Hepatocyte (in vitro differentiated cells): ENCODE measurements at places on chromosomes 2 and 18. TPM values are rescaled to one million over a fixed set of nuclear protein-coding genes. Genes with fewer than 3 reads are reported as not detected.

GRCh38 chr2:240638512-240639160 lies 13.4 kb downstream of the GPR35 start:
- no peak overlapping the region for H3K4me3 ChIP-seq
- H3K27me3 ChIP-seq: no peaks in the 10 kb centered on the region
- no peak overlapping the region for H3K27ac ChIP-seq
- H3K4me1 ChIP-seq: no peaks in the 10 kb centered on the region
- no peaks in the 10 kb centered on the region for H3K36me3 ChIP-seq

DNA sequence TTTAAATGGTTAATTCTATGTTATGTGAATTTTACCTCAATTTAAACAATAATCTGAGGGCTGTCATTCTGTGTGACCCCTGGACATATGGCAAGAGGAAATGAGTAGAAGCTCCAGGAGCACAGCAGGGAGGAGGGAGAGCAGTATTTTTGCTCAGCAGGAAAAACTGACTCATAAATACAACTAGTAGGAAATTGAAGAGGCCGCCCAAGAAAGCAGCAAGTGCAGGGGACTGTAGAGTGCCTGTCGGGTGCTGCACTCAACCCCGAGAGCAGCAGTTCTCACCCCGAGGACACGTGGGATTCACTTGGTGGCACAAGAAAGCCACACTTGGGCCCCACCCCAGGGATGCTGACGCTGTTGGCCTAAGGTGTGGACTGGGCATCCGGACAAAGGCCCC lies 60.8 kb downstream of the NPAS2 start:
- peaks cover 31% of the 10 kb centered on the region for H3K4me1 ChIP-seq
- no peaks in the 10 kb centered on the region for H3K36me3 ChIP-seq
- H3K27ac ChIP-seq: no peak overlapping the region
- H3K27me3 ChIP-seq: no peaks in the 10 kb centered on the region

DNA sequence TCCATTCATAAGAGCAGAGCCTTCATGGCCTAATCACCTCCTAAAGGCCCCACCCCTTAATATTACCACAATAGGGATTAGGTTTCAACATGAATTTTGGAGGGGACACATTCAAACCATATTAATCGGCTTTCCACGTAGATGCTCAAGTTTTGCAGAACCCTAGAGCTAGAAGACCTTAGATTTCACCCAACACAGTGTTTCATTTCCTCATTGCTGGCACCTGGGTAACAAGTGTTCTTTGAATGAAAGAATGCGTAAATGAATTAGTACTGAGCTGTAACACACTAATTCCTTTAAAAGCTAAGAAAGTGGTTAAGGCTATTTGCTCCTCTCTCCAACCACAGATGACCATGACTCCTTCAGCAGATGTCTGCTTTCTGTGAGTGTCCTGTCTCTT lies 252.5 kb downstream of the SMAD2 start:
- no peaks in the 10 kb centered on the region for H3K27me3 ChIP-seq
- no peaks in the 10 kb centered on the region for H3K4me1 ChIP-seq
- H3K36me3 ChIP-seq: no peaks in the 10 kb centered on the region
- H3K4me3 ChIP-seq: no peak overlapping the region
- no peak overlapping the region for H3K27ac ChIP-seq

GRCh38 chr2:62797107-62797506 lies 91.6 kb downstream of the EHBP1 start:
- H3K27ac ChIP-seq: no peak overlapping the region
- H3K4me3 ChIP-seq: no peak overlapping the region
- no peaks in the 10 kb centered on the region for H3K4me1 ChIP-seq
- DNase-seq: no peak

DNA sequence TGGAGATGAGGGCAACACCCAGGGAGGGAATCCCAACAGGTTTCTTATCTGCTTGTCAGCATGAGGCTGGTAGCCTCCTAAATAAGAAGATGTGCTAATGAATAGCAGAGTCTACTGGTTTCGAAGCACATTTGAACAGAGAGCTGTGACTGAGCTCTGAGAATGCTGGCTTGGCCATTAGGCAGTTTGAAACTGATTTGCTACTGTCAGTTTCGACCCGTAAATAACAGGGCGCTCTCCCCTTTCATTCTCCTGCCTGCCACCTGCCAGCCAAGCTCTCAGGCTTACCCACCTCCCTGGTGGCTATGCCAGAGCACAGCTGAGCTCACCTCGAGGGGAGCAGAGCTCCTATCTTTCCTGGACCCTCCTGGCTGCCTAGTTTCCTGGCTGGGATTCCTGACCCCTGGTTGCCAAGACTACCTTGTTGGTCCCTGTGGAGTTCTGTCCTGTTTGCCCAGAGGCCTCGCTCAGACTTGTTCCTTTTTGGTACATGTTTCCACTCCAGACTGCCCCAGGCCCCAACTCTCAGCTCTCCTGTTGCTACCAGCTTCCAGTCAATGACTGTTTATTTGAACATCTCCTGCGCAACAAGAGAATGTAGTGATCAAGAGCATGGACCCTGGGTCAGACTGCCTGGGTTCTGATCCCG lies 102.3 kb upstream of the ALPP start:
- H3K27ac ChIP-seq: no peak overlapping the region
- H3K4me3 ChIP-seq: no peak overlapping the region
- H3K4me1 ChIP-seq: no peaks in the 10 kb centered on the region
- no peaks in the 10 kb centered on the region for H3K27me3 ChIP-seq
- H3K36me3 ChIP-seq: no peaks in the 10 kb centered on the region

DNA sequence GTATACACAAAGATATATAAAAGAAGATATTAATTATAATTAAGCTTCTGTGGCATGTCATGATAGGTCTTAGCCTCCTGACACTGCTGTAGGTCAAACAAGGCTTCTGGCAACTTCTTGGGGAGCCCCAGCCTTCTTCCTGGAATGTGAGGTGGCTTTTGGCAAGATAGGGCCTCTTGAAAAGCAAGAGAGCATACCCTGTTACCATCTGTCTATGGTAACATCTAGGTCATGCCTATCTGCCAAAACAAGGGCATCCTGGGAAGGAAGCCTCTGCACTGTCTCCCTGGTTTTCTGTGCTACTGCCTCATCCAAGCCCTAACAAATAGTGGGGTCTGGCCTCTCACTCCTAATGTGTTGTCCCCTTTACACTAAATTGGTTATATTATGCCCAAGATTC lies 70.9 kb downstream of the CCDC148 start:
- H3K4me3 ChIP-seq: no peak overlapping the region
- H3K36me3 ChIP-seq: no peaks in the 10 kb centered on the region
- no peak for DNase-seq
- H3K27me3 ChIP-seq: no peaks in the 10 kb centered on the region
- no peak overlapping the region for H3K27ac ChIP-seq

- H3K4me3 ChIP-seq: no peak overlapping the region
- H3K27ac ChIP-seq: no peak overlapping the region
- H3K36me3 ChIP-seq: no peaks in the 10 kb centered on the region
- H3K4me1 ChIP-seq: no peaks in the 10 kb centered on the region
- no peaks in the 10 kb centered on the region for H3K27me3 ChIP-seq
- no peak for DNase-seq
Measured at GRCh38 chr2:133790711-133791110, 222.4 kb upstream of the NCKAP5 start.

- H3K4me1 ChIP-seq: peaks cover 4% of the 10 kb centered on the region
- no peak for DNase-seq
- no peak overlapping the region for H3K27ac ChIP-seq
Measured at GRCh38 chr2:98468621-98469236, 24.1 kb downstream of the INPP4A start.

DNA sequence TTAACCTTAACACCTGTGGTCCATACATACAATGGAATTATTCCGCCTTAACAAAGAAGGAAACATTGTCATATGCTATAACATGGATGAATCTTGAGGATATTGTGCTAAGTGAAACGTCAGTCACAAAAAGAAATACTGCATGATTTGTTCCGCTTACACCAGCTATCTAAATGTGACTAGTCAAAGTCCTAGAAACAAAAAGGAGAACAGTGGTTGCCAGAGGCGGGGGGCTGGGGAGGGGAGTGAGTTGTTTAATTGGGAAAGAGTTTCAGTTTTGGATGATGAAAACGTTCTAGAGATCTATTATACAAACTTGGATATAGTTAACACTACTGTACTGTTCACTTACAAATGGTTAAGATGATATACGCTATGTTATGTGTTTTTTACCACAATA lies 72.0 kb downstream of the SPRED2 start:
- no peaks in the 10 kb centered on the region for H3K36me3 ChIP-seq
- no peak overlapping the region for H3K27ac ChIP-seq
- no peak for DNase-seq

DNA sequence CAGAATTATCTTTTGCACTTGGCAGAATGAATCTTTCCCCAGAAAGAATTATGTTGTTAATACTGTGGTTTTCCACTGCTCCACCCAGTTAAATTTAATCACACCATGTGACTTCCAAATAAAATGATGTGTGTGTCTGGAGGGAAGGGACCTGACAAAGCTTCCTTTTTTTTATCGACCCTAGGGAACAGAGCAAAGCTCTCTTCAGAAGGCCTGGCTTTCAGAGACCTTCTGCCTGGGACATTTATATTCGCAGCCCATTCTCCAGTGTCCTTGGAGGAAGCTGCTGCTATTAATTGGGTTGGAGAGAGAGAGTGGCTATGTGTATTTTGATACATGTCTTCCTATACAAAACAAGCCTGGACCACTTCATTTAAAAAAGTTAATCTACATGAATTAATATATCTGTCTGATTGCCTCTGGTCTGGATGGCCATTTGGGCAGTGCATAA lies 233.7 kb downstream of the PRKCE start:
- H3K4me3 ChIP-seq: no peak overlapping the region
- H3K27ac ChIP-seq: peak overlapping the region; percentile 27
- no peak for DNase-seq
- H3K4me1 ChIP-seq: peaks cover 37% of the 10 kb centered on the region

- H3K4me1 ChIP-seq: no peaks in the 10 kb centered on the region
- no peak overlapping the region for H3K4me3 ChIP-seq
- DNase-seq: no peak
- no peaks in the 10 kb centered on the region for H3K36me3 ChIP-seq
- no peak overlapping the region for H3K27ac ChIP-seq
Measured at GRCh38 chr18:48218285-48219022, 190.7 kb downstream of the ZBTB7C start.

DNA sequence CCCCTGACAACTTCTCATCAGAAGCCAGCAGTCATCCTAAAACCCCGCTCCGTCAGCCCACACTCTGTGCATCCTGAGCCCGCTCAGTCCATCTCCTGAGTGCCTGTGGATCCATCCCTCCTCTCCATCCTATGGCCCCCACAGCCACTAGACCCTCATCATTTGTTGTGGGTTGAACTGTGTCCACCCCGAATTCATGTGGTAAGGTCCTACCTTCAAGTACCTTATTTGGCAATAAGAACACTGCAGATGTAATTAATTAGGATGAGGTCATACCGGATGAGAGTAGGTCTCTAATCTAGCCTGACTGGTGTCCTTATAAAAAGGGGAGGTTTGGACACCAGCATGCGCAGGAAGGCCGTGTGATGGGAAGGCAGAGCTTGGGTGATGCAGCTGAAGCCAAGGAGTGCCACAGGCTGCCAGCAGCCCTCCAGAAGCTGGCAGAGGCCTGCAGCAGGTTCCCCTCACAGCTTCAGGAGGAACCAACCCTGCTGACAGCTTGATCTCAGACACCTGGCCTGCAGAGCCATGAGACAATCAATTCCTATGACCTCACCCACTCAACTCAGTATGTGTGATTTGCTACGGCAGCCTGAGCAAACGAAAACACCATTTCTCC lies 192.4 kb downstream of the ZBTB7C start:
- no peak overlapping the region for H3K4me3 ChIP-seq
- DNase-seq: no peak
- no peak overlapping the region for H3K27ac ChIP-seq

- peaks cover 27% of the 10 kb centered on the region for H3K4me1 ChIP-seq
- no peak overlapping the region for H3K27ac ChIP-seq
- H3K4me3 ChIP-seq: no peak overlapping the region
Measured at GRCh38 chr2:121485039-121485438, 45.6 kb upstream of the RNU4ATAC start.

- no peak for DNase-seq
- H3K4me1 ChIP-seq: no peaks in the 10 kb centered on the region
- H3K36me3 ChIP-seq: no peaks in the 10 kb centered on the region
- H3K4me3 ChIP-seq: no peak overlapping the region
- no peak overlapping the region for H3K27ac ChIP-seq
Measured at GRCh38 chr2:33670392-33670937, 71.4 kb upstream of the FAM98A start.

DNA sequence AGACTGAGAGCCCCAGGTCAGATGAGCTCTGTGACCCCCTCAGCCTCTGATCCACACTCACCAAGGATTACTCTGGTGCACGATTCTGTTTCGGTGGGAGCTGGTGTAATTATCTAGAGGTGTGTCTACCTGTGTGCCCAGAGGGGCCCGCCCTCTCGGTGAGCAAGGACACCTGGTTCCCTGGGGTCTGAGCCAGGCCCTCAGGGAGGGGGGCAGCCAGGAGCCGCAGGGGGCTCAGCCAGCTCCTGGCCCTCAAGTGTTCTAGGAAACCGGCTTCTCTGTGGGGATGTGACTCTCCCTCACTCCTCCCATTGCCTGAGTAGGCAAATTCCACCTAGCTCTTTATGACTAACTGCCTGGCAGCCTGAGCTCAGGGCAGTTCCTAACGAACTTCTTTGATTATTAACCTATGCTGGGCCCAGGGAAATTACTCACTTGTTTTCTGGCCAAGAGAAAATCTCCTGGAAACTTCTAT lies 17.4 kb downstream of the AGAP1 start:
- H3K4me1 ChIP-seq: peaks cover 14% of the 10 kb centered on the region
- no peaks in the 10 kb centered on the region for H3K27me3 ChIP-seq
- peak overlapping the region; percentile 89 for H3K27ac ChIP-seq

DNA sequence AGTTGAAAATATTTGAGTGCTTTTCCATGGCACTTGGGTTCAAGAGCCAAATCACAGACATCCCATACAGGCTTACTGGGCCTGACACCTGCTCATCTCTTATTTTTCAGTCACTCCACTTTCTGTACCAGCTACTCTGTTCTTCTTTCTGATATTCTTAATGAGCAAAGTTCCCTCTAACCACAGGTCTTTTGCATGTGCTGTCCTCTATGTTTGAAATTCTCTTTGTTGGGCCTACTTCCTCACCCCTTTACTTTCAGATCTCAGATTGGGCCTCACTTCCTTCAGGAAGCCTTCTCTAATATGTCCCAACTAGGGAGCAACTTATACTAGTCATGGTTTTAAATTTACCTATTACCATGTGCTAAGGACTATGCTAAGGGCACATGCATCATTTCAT lies 81.8 kb upstream of the RBMS1 start:
- no peak for DNase-seq
- H3K27ac ChIP-seq: no peak overlapping the region
- no peaks in the 10 kb centered on the region for H3K27me3 ChIP-seq
- H3K4me3 ChIP-seq: no peak overlapping the region
- H3K4me1 ChIP-seq: no peaks in the 10 kb centered on the region

GRCh38 chr2:8367833-8368232 lies 314.0 kb upstream of the ID2 start:
- H3K4me1 ChIP-seq: peaks cover 3% of the 10 kb centered on the region
- no peaks in the 10 kb centered on the region for H3K27me3 ChIP-seq
- no peak overlapping the region for H3K4me3 ChIP-seq
- DNase-seq: no peak
- no peaks in the 10 kb centered on the region for H3K36me3 ChIP-seq
- H3K27ac ChIP-seq: no peak overlapping the region

- H3K4me1 ChIP-seq: peaks cover 5% of the 10 kb centered on the region
- H3K4me3 ChIP-seq: no peak overlapping the region
- no peaks in the 10 kb centered on the region for H3K27me3 ChIP-seq
- no peak for DNase-seq
Measured at GRCh38 chr2:69615078-69615625, 28.4 kb downstream of the AAK1 start.

Gene SCN1A
- 0.03 and 0.12 TPM in 2 replicates for total RNA-seq

Gene TMEM17
- 3.6 and 4.3 TPM in 2 replicates for total RNA-seq

Gene CTDSP1
- 124 and 142 TPM in 2 replicates for total RNA-seq

Gene TTC39C
- 36.7 and 41.6 TPM in 2 replicates for total RNA-seq

Gene CFAP210
- 0.12 TPM in 1 of 2 replicates, not detected in the other for total RNA-seq

Gene POLR1A
- 19.0 and 19.1 TPM in 2 replicates for total RNA-seq

Gene DOK6
- total RNA-seq: 2.0 and 2.6 TPM in 2 replicates

Gene ANKRD23
- total RNA-seq: 1.8 and 2.0 TPM in 2 replicates
